ENCODE measurements at places on chromosomes 16 and 17.

DNA sequence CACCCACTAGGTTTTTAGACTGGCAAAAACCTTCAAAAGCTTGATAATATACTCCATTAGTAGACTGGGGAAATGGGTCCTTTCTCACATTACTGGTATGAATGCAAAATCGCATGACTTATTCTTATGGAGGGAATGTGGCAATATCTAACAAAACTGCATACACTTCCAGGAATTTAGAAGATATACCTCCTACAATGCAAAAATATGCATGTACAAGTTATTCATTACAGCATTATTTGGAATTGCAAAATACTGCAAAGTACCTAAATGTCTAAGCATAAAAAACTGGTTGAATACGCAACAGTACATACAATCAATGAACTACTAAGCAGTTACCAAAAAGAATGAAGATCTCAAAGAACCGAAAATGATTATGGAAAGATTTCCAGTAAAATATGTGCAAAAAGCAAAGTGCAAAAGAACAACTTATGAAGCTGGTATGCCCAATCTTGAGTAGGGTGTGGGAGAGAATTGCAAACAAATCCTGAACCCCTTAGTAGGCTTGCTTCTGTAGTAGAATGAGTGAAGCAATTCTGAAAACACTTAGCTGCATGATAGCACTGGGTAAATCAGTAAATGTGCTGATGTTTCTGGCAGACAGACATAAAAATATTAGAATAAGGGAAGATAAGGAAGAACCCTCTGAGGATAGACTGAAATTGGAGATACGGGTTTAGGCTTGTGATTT is 180.1 kb downstream of the PARN start:
- DNase-seq: peak; percentile 53

DNA sequence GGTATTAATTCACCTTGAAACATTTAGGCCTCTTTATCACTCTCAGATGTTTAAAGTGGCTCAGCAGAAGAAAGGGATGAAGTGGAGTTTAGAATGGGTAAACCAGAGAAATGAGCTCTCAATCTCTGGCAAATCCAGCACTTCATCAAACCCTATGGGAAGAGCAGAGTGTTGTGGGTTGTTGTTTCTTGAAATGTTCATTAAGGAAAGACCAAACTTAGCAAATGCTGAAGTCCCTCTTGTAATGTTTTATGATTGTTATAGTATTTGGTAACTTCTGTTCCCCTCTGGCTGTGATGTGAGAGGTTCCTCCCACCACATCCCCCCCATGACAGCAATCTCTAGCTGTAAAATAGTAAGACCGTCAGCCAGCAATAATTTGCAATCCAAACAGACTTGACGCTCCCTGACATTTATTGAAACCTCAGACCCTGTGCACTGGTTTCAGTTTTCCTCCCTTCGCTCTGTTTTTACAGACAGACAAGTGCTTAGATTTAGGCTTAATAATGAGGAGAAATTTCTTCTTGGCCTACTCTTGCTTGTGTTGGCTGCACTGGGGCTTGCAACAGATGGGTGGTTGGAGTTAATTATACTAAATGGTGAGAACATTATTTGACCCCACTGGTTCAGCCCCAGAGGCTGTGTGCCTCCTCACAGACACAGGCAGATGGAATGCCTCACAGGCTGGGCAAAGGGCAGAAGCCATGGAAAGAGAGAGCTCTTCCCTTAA is 609.4 kb upstream of the SOX9 start:
- DNase-seq: no peak

DNA sequence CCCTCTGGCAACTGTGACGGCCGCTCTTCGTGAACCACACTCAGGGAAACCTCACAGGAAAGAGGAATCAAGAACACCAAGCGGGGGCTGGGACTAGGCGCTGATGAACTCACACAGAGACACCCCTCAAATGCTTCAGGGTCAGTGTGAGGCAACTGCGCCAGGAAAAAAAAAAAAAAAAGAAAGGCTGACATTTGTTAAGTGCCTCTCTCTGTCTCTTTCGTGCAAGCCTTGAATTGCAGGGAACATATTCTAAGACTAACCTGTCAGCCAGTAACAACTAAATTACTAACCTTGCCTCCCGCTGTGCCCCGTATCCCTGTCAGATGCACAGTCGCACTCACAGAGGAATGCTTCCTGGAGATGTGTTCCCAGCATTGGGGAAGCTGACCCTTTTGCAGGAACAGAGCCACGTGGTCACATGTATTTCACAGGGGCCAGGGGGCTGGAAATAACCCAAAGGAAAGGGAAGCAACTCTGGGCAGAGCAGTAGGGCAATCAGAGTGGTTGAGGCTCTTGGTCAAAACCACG is 247.8 kb downstream of the XYLT1 start:
- no peak for DNase-seq

GRCh38 chr16:734981-735881 is 5.6 kb downstream of the CIAO3 start:
- no peak for DNase-seq

DNA sequence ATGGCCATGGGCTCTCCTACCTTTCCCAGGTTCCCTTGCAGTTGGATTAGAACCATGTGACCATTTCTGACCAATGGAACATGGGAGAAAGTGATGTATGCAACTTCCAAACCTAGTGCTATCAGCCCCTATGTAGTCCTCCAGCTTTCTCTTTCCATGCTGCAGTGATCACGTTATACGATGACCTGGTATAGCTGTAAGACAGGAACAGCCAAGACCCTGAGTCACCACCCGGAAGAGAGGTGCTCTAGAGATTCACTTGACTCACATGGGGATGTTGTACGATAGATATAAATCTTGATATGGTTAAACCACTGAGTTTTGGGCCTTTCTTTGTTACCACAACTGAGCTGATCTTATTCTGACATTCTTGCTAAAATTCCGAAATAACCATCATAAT is 65.1 kb downstream of the NOG start:
- DNase-seq: no peak

DNA sequence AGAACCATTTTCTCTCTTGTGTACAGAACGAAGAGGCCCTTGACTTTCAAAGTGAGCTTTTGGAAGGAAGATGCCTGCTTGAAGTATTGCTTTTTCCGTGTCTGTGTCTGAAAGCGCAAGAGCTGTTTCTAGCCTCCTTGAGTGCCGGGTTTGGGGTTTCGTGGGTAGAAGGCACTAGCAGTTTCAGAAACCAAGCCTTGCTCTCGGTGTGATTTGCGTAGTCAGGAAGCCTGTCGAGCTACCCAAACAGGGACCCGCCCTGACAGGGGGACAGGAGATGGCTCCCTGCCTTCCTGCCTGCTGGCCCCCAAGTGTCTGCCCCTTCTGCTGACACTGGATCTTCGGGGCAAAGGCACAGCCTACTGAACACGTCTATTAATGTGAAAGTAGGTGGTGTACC is 322.0 kb downstream of the MAF start:
- DNase-seq: no peak

DNA sequence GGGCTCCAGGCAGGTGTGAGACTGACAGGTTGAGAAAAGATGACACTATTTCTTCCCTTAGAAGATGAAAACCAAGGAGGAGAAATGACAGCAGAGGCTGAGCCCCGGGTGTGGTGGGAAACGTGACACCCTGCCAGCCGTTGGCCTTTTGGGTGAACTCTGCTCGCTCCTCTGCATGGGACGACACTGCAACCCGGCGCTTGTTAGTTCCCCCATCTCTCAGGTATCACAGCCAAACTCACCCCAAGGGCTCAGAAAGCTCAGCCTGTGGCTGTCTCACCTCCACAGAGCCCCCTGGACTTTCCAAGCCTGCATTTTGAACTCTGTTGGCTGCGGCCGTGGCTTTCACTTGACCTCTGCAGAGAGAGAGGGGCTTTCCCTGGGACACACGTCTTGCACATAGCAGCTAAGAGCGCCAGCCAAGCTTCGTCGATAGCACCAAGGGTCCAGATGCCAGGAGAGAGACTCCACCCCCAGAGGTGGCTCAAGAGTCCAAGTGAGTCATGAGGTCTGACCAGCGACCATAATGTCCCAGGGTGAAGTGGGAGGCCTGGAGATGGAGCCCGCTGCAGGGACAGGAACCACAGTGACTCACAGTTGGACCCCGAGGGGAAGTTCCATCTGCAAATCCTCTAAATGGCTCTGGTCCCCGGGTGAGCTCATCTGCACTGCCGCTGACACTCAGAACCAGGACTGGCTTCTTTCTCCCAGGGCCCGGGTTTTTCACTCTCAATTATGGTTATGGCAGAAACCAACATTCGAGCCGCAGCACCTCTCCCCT is 301.9 kb downstream of the SOX9 start:
- DNase-seq: no peak

DNA sequence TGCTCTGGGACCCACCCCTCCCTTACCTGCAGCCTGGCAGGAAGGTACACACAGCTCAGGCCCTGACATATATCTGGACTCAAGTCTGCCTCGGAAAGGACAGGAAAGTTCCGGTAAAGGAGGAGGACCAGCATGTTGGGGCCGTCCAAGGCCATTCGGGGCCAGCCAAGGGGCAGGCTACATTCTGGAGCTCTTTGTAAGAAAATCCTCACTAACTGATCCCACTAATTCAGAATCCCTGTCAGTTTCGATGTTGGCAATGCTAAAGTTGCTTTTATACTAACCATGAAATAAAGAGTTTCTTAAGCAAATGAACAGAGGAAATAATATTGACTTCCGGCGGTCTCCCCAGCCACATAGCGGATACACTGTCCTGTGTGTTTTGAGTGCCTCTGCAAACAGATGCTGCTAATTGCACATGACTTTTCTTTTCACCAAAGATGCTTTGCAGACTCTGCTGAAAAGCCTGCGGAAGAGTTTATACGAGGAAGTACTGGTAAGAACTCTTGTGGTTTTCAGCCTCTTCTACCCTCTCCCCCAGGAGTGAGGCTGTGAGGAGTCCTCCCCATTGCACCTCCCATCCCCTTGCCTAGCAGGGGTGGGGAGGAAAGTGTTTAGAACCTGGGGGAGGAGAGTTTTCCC is 54.8 kb downstream of the PLXDC1 start:
- DNase-seq: no peak

DNA sequence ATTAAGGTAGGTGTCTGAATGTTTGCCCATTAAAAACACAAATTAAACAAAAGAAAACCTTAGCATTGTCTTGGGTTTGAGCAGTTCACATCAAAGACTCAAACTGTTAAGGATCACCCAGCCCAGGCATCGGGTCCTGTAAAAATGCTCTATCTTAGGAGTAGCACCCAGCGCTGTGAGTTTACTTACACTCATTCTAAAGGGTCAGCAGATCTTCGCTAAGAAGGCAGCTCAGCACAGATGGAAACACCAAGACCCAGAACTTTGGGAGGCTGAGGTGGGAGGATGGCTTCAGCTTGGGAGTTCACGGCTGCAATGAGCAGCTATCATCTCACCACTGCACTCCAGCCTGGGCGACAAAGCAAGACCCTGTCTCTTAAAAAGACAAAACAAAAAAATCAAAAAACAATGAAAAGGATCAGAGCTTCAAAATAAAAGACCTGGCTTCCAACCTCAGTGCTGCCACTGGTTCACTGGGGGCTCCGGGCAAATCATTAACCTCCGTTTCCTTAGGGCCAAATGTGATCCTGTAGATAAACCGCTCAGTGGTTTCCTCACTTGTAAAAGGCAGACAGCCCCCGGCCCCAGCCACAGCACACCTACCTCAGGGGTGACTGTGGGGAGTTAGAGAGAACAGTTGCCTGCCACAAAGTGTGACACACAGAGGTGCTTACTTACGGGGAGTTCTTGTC is 11.1 kb downstream of the COG1 start:
- no peak for DNase-seq

- DNase-seq: no peak
Observed at GRCh38 chr17:77388384-77389306, 247.9 kb downstream of the SEC14L1 start.

- no peak for DNase-seq
Observed at GRCh38 chr17:2090210-2090641, 35.3 kb downstream of the HIC1 start.

GRCh38 chr16:20395946-20396345 is 8.6 kb downstream of the PDILT start:
- DNase-seq: no peak

DNA sequence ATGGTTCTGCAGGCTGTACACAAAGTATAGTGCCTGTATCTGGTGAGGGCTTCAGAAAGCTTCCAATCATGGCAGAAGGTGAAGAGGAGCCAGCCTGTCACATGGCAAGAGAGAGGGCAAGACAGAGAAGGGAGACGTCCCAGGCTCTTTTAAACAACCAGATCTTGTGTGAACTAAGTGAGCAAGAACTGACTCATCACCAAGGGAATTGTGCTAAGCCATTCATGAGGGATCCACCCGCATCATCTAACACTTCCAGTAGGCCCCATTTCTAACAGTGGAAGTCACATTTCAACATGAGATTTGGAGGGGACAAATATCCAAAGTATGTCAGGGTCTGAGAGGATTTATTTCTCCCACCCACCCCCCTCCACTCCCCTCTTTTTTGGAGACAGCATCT is 56.2 kb upstream of the ELAC2 start:
- peak; percentile 64 for DNase-seq

DNA sequence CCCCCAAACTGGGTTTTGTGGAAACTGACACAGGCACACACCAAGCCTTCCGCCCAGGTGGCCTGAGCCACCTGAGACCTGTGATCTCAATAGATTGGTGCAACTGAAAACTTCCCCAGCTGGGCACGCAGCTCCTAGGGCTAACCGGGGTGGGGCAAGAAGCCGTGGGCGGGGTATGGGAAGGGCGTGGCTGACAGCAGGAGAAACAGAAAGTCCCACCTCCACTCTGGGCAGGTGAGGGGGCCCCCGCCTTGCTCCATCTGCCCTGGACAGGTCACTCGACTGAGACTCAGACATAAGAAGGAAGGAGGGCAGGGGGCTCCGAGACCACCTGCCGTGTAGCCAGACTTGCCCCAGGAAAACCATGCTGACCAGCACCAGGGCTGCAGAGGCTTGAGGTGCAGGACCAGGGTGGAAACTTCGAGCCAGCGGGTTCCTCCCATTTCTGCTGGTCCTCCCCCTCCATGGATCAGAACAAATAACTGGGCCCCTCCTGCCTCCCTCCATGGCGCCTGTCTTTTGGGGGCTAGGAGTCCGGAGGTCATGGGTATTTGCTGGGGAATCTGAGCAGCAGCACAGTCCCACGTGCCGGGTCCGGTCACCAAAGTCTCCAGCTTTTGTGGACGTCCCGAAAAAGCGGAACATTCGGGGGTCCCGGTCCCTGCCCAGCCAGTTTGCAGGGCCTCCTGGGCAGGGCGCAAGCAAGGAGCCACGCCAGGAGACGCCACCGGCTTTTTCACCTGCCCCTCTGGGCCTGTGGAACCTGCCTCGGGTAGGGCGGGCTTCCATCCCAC is 1.3 kb downstream of the TIMP2 start:
- no peak for DNase-seq

DNA sequence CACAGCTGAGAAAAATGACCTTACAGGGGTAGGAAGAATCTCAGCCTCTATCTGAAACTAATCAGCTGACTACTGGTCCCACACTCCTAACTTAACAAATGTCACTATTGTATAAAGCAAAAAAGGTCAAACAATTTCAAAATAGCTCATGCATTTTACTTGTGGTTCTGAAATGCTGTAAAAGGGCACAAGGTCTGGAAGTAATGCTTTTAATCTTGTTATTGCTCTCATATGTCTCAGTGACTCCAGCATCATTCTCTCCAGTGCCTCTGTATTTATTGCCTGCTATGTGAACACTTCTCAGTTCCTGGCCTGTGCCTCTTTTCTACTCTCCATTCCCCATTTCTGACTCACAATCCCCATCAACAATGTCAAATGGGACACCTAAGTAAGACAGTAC is 937.7 kb downstream of the CDH11 start:
- no peak for DNase-seq
